ENCODE measurements at places on chromosomes 11 and 22.
A peak's percentile ranks its signal among the peaks of the same experiment; 100 is the strongest.

DNA sequence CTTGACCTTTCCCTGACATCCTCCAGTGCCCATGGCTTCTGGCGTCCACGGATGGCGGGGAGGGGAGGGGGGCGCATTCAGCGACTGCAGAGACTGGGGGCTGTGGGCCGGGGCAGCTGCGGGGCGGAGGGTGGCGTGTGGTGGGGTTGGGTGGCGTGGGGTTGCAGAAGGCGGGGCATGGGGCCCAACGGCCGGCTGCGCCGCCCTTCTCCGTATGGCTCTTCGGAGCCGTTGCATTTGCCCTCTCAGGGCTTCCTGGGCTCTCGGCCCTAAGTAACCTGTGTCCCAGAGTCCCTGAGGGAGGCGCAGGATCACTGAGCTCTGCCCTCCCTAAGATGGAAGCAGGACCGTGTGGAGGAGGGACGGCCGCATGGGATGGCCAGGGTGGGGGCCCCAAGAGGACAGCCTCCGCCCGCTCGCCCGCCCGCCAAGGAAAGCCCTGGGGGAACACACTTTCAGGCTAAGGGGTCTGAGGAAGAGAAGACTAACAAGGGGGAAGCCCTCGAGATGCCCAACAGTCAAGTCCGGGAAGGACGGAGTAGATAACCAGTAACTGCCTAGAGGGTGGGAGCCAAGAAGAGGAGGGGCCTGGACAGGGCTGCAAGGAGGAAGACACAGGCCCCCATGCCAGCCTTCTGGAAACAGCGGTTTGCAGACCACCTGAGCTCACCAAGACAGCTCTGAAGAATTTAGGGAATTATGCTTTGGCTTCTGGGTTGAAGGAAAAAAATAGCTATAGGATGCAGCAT, 9.2 kb upstream of the AIFM3 start:
- peaks cover 40% of the 10 kb centered on the region for H3K4me1 ChIP-seq
- H3K4me3 ChIP-seq: peak overlapping the region; percentile 76
- peaks cover 13% of the 10 kb centered on the region for H3K36me3 ChIP-seq
- peak; percentile 64 for DNase-seq

DNA sequence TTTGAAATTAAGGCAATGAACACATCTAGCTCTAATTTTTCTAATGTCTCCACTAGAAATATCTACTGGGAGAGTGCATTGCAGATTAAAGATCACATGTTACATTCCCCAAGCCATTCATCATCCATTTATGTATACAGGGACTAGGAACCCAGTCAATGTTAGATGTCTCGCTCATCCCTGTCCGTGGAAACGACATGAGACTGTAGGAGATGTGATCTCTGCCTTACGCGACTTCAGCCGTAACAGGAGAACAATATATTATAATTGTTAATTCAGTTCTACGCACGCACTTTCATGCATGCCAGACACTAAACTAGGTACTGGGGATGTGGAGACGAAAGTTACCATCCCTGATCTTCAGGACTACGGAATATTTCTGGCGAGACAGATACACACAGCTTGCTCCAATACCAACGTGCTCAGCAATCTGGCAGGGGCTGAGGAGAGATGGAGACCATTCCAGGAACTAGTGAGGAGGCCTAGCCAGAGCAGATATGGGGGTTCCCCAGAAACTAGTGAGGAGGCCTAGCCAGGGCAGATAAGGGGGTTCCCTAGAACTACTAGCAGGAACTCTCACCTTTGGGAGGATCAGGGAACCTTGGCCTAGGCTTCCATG, 706 bp downstream of the DCPS start:
- peak overlapping the region; percentile 89 for H3K27ac ChIP-seq
- no peaks in the 10 kb centered on the region for H3K27me3 ChIP-seq

DNA sequence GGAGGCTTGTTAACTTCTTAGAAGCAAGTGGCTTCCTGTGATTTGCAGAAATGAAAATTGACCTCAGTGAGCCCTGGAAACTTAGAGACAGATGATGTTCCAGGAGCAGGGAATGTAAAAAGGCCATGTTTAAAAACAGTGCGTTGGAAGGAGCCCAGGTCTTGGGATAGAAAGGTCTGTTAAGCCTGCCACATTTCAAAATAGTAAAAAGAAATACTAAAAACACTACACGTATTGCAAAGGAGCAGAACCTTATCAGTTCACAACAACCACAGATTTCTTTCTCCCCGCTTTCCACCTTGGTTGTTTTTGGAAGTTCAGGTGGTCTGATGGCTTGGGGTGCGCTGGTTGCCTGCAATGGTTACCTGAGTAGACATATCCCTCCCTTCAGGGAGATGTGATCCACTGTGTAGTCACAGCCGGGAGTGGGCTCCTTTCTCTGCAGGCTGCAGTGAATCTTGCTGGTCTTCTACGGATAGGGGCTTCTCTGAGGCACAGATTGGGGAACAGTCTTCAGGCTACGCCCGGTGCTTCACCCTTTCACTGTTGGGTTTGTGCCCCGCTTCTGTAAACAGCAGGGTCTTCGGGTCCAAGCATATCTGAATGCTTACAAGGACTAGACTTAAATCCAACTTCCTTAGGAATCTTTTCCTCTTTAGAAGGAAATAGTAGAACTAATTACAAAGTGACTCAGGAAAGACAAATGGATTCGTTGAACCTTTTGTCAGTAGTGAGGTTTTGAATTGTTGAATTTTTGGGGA, 1.9 kb downstream of the TEAD1 start:
- H3K4me3 ChIP-seq: peak overlapping the region; percentile 66
- H3K4me1 ChIP-seq: peaks cover 17% of the 10 kb centered on the region
- H3K27me3 ChIP-seq: no peaks in the 10 kb centered on the region
- H3K36me3 ChIP-seq: no peaks in the 10 kb centered on the region

GRCh38 chr11:55895216-55895615, 12.1 kb downstream of the TRIM51 start:
- no peak for DNase-seq
- H3K27me3 ChIP-seq: no peaks in the 10 kb centered on the region
- H3K4me3 ChIP-seq: no peak overlapping the region

DNA sequence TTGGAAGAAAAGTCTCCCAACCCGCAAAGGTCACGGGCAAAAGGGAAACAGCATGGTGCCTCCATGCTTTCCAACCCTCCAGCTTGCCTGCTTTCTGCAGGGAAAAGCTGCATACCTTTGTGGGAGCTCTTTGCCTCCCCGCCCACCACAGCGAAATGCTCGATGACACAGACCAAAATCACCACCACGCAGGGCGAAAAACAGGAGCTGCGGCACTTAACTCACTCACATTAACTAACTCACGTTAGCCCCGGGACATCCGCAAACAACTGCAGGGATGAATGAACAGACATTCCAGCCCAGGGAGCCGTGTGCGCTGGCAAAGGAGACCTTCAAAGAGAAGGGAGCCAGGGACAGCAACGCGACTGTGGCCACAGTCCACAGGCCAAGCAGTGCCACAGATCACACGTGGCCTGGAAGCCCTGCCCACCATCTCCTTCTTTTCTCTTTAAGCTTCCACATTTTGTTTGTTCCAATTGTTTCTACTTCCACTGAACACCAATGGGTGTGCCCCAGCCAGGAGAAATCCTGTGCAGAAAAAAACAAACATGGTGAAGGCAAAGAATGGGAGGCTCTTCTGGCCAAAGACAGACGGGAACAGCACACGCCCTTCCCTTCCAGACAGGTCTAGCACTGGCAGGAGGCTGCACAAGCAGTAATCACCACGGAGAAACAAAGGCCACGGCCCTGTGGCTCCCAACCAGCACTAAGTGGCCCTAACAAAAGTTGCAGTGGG, 39.3 kb downstream of the DUSP8 start:
- H3K4me1 ChIP-seq: peaks cover 87% of the 10 kb centered on the region
- DNase-seq: no peak
- no peak overlapping the region for H3K4me3 ChIP-seq
- peaks cover 18% of the 10 kb centered on the region for H3K36me3 ChIP-seq
- H3K27ac ChIP-seq: peak overlapping the region; percentile 75

DNA sequence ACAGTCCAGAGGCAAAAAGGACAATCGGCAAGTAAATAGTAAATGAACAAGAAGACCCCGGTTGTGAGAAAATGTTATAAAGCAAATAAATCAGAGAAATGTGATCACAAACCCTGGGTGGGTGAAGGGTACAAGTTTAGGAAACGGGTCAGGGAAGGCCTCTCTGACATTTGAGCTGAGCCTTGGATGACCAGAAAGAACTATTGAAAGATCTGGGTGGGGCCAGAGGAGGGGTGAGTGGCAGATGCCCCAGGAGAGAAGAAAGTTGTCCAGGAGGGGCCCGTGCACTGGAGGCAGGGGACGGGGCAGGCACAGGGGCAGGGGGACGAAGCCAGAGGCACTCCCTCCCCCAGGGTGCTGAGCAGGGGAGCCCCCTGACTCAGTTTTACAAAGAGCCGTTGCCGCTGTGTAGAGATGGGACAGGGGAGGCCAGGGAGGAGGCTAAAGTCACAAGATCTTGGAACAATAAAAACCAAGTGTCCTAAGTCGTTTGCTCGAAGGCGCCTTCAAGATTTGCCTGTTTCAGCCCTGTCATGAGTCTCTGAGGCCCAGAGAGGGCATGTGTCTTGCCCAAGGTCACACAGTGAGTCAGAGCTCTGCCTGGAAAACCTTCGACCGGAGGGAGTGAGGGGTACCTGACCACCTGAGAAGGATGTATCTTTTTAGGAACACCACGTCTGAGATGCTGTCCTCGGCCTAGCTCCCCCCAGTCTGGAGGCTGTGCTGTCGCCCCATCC, 10.8 kb upstream of the PDGFB start:
- no peaks in the 10 kb centered on the region for H3K27me3 ChIP-seq
- H3K4me1 ChIP-seq: peaks cover 40% of the 10 kb centered on the region
- H3K4me3 ChIP-seq: no peak overlapping the region
- H3K36me3 ChIP-seq: no peaks in the 10 kb centered on the region
- no peak for DNase-seq

GRCh38 chr22:40008726-40009291, 14.1 kb downstream of the FAM83F start:
- H3K4me3 ChIP-seq: no peak overlapping the region
- H3K27ac ChIP-seq: no peak overlapping the region
- no peaks in the 10 kb centered on the region for H3K36me3 ChIP-seq
- no peaks in the 10 kb centered on the region for H3K27me3 ChIP-seq
- peaks cover 17% of the 10 kb centered on the region for H3K4me1 ChIP-seq
- no peak for DNase-seq

DNA sequence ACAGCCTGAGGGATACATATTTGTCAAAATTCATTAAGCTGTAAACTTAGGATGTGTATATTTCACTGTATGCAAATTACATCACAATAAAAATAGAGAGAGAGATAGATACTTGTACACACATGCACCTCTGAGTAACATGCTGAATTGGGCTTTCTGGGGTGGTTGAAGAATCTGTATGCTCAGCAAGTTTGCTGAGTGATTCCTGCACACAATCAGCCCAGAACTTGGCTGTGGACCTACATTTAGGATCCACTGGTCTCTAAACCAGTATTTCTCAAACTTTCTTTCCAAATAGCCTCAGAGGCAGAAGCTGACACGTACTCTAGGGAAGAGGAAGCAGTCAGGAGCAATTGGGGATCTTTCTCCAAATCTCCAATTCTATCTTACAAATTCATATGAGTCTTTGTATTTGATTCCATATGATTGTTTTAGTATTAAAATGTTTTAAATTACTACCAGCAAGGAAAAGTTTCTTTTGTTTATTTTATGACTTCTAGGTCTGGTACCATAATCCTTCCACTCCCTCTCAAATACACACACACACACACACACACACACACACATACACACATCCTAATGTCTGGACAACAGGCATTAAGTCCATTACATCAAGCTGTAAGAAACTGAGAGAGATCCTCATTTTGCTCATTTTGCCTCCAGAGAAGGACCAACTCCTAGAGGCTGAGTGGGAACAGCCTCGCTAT, 20.0 kb downstream of the SYT13 start:
- DNase-seq: no peak
- H3K4me3 ChIP-seq: no peak overlapping the region
- no peaks in the 10 kb centered on the region for H3K4me1 ChIP-seq
- no peak overlapping the region for H3K27ac ChIP-seq
- H3K36me3 ChIP-seq: no peaks in the 10 kb centered on the region

DNA sequence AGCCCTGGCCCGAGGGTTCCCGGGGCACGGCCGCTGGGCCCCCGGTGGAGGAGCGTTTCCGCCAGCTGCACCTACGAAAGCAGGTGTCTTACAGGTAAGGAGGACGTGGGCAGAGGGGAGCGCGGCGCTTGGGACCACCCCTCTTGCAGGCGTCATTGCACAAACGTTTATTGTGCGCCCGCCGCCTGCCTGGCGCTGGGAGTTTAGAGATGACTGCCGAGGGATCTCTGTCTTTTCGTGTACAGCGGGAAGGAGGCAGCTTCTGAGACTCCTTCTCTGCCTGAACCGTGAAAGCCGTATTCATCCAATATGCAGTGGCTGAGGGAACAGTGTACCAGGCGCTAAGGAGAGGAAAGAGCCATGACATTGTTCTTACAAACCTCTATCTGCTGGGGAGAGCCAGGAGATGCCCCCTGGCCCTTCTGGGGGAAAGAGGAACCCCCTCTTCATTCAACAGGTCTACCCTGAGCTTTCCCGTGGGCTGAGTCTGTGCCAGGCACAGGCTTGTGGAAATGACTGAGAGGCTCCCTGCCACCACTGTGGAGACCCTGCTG, 13.8 kb upstream of the DGKZ start:
- peak; percentile 56 for DNase-seq
- H3K27me3 ChIP-seq: peaks cover 34% of the 10 kb centered on the region

- peak; percentile 38 for DNase-seq
- H3K4me1 ChIP-seq: peaks cover 52% of the 10 kb centered on the region
- H3K27ac ChIP-seq: peak overlapping the region; percentile 38
- H3K4me3 ChIP-seq: peak overlapping the region; percentile 44
- H3K36me3 ChIP-seq: no peaks in the 10 kb centered on the region
- H3K27me3 ChIP-seq: no peaks in the 10 kb centered on the region
Observed at GRCh38 chr11:64342869-64343745, 3.1 kb downstream of the CCDC88B start.

DNA sequence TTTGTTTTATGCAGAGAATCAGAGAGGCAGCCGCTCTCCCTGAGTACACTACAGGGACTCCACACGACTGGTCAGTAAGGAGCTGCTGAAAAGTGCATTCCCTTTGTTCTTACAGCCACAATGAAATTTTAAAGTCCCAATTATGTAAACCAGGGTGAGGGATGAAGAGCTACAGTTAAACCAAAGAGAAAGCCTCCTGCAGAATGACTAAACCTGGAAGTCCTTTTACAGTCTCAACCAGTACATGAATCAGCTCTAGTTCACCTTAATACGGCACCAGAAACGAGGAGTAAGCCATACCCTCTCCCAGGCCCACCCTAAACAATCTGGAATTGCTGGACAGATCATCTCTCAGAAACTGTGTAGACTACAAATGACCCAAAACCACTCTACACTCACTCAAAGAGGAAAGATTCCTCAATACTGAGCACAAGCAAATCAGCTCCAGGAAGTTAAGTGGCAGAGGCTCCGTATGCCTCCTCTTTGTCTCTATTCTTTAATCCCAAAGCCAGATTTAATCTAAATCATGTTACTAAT, 113.1 kb downstream of the RBFOX2 start:
- no peaks in the 10 kb centered on the region for H3K36me3 ChIP-seq
- H3K27me3 ChIP-seq: no peaks in the 10 kb centered on the region
- DNase-seq: no peak
- H3K4me3 ChIP-seq: peak overlapping the region; percentile 51

DNA sequence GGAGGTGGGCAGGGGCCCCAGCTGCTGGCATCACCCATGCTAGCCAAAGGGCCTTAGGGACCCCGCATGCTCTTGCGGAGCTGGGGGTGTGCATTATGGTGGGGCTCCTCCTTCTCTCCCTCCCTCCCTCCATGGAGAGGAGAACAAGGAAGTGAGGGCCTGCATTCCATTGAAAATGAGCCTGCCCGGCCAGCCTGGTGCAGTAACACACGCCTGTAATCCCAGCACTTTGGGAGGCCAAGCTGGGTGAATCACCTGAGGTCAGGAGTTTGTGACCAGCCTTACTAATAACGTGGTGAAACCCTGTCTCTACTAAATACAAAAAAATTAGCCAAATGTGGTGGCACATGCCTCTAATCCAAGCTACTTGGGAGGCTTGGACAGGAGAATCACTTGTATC, 22.4 kb downstream of the SNAP29 start:
- no peaks in the 10 kb centered on the region for H3K27me3 ChIP-seq
- H3K36me3 ChIP-seq: peaks cover 77% of the 10 kb centered on the region
- H3K27ac ChIP-seq: no peak overlapping the region
- DNase-seq: peak; percentile 19
